ENCODE measurements at places on chromosomes 6 and 20.
A peak's percentile ranks its signal among the peaks of the same experiment; 100 is the strongest.

DNA sequence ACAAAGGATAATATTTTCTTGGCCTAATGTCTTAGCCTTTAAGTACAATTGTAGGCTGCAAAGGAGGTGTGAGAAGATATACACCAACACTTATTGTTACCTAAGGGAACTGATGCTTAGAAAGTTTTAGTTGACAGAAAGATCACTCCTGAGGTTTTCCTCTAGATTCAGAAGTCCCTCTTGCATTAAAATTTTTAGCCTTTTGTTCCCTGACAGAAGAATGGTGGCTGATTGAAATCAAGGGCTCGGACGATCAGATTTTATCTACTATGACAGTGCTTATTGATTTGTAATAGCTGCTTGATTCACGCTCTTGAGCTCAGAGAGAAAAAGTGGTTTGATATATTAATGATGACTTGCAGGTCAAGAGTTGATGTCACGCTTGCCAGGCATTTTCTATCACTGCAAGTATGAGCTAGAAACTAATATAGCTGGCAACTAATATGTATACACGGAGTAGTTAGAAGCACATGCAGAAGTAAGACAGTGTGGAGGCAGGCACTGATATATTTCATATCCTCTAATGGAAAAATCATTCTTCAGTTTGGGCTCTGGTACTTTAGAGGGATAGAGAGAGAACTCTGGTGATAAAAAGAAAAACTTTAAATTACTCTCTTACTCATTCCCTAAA, 246.6 kb upstream of the ID4 start:
- no peak for DNase-seq

DNA sequence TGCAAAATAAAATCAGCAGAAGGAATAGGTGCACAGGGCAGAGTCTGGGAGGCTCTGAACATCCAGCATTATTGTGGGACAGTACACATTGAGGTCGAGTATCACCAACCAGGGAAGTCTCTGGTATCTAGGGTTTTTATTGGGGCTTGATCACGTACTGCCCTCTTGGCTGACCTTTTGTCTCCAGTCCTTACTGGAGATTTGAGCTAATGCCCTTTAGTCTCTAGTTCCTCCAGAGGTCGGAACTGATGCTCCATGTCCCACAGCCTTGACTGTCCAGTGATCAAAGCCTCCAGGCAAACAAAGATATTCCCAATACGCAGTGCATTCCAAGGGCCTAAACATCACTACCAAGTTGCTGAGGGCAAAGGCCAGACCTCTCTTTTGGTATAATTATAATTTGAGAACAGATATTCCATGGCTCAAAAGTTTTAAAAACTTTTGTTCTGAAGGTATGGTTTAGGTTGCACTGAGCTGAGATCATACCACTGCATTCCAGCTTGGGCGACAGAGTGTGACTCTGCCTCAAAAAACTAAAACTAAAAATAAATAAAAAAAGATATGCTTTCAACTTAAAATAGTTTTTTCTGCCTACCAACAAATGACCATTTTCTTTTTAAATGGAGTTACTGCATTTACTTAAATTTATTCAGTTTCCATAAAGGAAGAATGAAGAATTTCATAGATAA, 56.9 kb upstream of the DYNLRB1 start:
- no peak for DNase-seq

DNA sequence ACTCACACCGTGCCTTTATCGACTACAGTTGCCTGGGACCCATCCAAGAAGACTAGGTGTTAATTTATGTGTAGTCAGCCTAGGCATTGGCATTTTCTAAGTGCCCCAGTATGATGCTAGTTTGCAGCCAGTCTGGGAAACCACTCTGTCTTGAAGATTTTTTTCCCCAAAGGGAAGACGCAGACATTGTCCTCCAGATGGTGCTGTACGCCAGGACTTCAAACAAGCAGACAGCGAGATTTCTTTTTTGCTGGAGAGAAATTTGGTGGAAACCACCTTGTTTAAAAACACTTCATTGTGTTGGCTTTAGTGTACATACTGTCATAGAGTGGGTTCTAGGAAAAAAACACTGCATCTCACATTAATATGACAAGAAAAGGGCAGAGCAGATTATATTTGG, 30.0 kb downstream of the ALDH5A1 start:
- peak; percentile 11 for DNase-seq

DNA sequence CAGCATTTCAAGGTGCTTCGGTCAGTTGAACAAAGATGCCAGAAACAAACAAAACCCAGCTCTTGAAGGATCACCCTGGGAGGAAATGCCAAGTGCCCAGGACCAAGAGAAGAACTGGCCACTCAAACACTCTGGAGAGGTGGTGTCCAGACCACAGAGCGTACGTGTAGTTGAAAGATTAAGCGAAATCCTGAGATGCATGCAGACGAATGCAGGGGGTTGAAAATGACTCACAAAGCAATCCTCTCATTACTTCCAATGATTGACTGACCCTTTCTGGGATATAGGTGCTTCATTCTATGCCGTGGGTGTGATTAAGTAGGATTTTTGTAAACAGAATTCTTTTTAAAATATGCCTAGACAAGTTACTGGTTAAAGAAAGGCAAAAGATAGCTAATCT, 71.5 kb upstream of the ATXN1 start:
- no peak for DNase-seq

- DNase-seq, result no peak
These were observed 46.3 kb upstream of the ENTPD6 start for GRCh38 chr20:25148982-25149846.

DNA sequence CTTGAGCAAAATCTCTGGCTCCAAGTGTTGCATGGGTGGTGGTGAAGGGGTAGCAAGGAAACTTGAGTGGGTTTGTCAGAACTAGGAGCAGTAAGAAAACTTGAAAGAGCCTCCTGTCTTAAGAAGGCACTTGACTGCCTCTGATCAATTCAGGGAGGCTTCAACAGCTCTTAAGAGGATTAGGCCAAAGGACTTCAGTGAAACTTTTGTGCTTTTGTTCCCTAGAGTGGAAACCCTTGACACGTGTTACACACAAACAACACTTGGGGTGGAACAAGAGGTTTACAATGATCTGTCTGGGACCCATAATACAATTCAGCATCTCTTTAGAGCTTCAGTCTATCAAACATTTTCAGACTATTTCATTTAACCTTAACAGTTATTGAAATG, 80.1 kb upstream of the ARMC2 start:
- no peak for DNase-seq

GRCh38 chr6:71290611-71291010, 2.0 kb downstream of the OGFRL1 start:
- no peak for DNase-seq

GRCh38 chr20:36773107-36773596, 411 bp downstream of the DSN1 start:
- no peak for DNase-seq

DNA sequence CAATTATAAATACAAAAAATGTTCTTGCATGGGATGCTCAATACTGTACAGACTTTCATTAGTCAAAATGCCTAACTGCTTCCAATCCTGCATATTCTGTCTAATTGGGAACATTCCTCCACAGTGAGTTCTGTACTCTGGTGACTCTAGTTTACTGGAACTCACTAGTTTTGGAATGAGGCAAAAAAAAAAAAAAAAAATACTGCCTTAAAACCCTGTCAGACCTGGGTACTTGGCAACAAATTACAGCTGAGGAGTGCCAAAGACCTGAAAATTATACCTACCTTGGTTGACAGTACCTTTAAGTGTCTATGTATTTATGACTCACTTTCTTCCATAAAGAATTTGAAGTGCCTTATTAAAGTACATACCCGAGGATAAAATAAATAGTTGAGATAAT, 276.7 kb downstream of the FARS2 start:
- no peak for DNase-seq

DNA sequence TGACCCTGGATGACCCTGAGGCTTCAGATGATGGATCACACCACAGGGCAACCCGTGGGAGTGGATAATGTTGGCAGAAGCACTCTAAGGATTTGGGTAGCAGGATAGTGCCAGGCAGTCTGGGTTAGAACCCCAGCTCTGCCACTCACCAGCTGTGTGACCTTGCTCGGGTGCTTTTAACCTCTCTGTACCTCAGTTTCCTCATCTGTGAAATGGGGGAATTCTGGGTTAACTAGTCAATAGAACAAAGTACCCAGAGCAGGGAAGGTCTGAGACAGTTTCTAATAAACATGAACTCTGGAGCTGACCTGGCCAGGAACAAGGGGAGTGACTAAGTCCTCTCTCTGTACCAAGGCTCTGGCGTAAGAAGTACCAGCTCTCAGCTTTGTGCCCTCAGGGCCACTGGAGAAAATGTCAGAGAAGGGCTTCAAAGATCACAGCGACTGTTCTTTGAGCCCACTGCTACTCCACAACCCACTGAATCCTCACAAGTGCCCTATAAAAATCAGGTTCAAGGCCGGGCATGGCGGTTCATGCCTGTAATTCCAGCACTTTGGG, 14.7 kb upstream of the NOL4L start:
- DNase-seq, result no peak
